Gastrocnemius medialis (tissue), 4 donors: ENCODE measurements at places on chromosomes 5 and 9.

DNA sequence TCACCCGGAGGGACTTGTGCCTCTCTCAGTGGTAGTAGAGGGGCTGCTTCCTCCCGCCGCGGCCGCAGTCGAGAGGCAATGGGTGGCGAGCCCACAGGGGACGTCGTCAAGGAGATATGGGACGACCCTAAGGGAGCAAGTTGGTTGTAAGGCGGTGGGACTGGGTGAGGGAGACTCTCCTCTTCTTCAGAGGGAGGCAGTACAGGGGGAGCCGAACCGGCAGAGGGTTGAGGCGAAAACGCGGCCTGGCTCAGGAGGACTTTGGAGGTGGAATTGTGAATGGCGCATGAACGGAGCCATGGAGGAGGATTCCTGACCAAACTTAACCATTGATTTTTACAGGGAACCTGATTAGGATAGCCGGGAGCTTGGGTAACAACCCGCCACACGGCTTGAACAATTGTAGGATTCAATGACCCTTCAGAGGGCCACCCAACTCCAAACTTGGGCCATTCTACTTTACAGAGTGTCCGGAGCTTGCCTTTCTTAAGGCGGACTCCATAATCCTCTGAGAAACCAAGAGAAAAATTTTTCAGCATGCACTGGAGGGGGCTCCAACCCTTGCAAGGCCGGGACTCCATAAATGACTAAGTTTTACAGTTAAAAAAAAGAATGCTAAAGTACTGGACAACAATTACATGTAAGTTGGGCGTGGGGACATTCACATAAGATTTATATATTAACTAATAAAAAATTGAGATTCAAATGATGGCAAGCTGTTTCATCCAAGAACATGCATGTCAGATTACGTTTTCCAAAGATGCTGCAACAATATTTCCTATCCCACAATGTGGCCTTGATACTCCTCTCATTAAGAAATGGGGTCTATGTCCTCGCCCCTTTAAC, 19.4 kb upstream of the RHOBTB3 start:
- no peak for DNase-seq
- no peaks in the 10 kb centered on the region for H3K36me3 ChIP-seq
- no peaks in the 10 kb centered on the region for H3K27me3 ChIP-seq
- H3K4me1 ChIP-seq: peaks cover 13% of the 10 kb centered on the region

DNA sequence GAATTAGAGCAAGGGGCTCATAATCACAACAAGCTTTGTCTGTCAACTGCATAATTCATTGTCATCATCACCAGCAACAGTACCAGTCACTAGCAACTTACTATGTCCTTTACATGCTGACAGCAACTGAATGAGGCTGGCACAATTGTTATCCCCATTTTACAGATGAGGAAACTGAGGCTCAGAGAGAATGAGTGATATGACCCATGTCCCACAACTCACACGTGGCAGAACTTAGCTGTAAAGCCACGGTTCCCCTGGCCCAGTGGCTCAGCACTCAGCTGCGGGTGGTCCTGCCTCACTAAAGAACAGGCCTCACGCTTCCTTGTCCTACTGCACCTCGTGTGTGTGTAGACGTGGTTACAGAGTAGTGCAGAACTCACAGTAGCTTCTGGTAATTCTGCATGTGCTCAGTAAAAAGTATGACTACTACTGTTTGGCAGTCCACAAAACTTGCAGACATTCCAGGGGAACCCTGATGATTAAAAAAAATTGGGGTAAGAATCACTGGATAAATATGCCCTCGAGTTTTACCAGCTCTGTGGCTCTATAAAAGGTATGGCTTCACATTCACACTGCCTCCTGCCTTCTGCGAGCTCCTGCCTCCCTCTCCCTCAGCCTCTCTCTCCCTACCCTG, 30.2 kb downstream of the AFAP1L1 start:
- H3K4me1 ChIP-seq: peaks cover 39% of the 10 kb centered on the region
- H3K36me3 ChIP-seq: peaks cover 44% of the 10 kb centered on the region
- DNase-seq: no peak
- H3K4me3 ChIP-seq: no peak overlapping the region

GRCh38 chr5:115543365-115544042, 1.1 kb downstream of the FEM1C start:
- no peak for DNase-seq
- no peaks in the 10 kb centered on the region for H3K27me3 ChIP-seq
- peak overlapping the region; percentile 85 for H3K4me3 ChIP-seq
- peaks cover 30% of the 10 kb centered on the region for H3K4me1 ChIP-seq
- peak overlapping the region; percentile 97 for H3K27ac ChIP-seq
- no peaks in the 10 kb centered on the region for H3K36me3 ChIP-seq

- H3K27me3 ChIP-seq: no peaks in the 10 kb centered on the region
- peak; percentile 62 for DNase-seq
- no peaks in the 10 kb centered on the region for H3K36me3 ChIP-seq
- H3K27ac ChIP-seq: peak overlapping the region; percentile 51
Observed at GRCh38 chr9:124285903-124286291, 28.1 kb downstream of the NEK6 start.

DNA sequence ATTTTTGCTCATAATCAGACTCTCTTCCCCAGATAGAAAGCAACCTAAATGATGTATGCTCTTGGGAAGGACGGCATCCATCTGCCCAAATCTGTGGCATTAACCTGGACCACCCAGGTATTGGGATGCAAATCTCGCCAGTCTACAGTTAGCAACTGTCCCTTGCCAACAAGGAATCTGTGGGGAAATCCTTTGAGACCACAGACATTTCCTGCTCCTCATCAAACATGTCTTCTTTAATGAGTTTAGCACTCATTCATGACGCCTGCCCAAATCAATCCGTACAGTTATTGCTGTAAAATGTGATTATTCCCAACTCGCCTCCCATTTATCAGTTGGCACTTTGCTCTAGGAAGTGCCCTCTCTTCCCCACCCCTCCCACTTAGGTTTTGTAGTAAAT, 7.8 kb downstream of the ROR2 start:
- no peaks in the 10 kb centered on the region for H3K27me3 ChIP-seq
- H3K4me3 ChIP-seq: no peak overlapping the region
- H3K4me1 ChIP-seq: no peaks in the 10 kb centered on the region
- H3K36me3 ChIP-seq: no peaks in the 10 kb centered on the region
- no peak for DNase-seq
- no peak overlapping the region for H3K27ac ChIP-seq

DNA sequence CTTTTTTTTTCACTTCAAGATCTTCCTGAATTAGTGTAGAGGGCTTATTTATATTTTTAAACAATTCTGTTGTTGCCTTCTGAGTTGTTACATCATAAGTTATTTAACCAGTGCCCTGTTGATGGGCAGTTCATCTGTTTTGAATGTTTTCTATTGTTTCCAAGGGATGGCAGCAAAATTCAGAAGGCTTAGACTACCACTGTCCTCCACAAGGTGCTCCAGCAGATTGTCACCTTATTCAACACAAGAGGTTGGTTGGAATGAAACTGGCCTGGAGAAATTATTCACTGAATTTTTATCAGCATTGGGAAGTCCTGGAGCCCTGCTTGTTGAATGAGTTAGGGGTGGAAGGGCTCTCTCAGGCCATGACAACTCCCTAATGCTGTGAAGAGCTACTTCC, 1.3 kb upstream of the KLHL9 start:
- peaks cover 29% of the 10 kb centered on the region for H3K4me1 ChIP-seq
- no peak overlapping the region for H3K27ac ChIP-seq
- no peaks in the 10 kb centered on the region for H3K27me3 ChIP-seq
- H3K36me3 ChIP-seq: no peaks in the 10 kb centered on the region
- no peak for DNase-seq
- no peak overlapping the region for H3K4me3 ChIP-seq

GRCh38 chr9:86944796-86945727, 2.2 kb downstream of the GAS1 start:
- DNase-seq: no peak
- no peaks in the 10 kb centered on the region for H3K36me3 ChIP-seq
- peaks cover 16% of the 10 kb centered on the region for H3K4me1 ChIP-seq
- peak overlapping the region; percentile 78 for H3K4me3 ChIP-seq
- H3K27ac ChIP-seq: peak overlapping the region; percentile 80
